ENCODE measurements at places on chromosomes 11 and 22. TPM values are rescaled to one million over a fixed set of nuclear protein-coding genes. Genes with fewer than 3 reads are reported as not detected.

Gene FGF3
- total RNA-seq: not detected

Gene OR6T1
- total RNA-seq: not detected

Gene OSBP
- 40.8 TPM for total RNA-seq

Gene TMA7B
- not detected for total RNA-seq

Gene CLCF1
- total RNA-seq: 7.7 TPM

Gene OR8G5
- not detected for total RNA-seq

Gene NLRP6
- not detected for total RNA-seq

Gene PNPLA3
- 2.4 TPM for total RNA-seq

Gene KCNJ5
- 0.06 TPM for total RNA-seq

Gene MUC2
- total RNA-seq: not detected

Gene CELSR1
- 1.6 TPM for total RNA-seq

Gene AQP11
- 0.56 TPM for total RNA-seq

Gene GLB1L3
- not detected for total RNA-seq

Gene KIRREL3
- not detected for total RNA-seq

Gene FOLR3
- total RNA-seq: 0.13 TPM

Gene MPEG1
- under 0.01 TPM for total RNA-seq

Gene CEND1
- 0.66 TPM for total RNA-seq

Gene GAS2L1
- total RNA-seq: 10.8 TPM

Gene APOA5
- total RNA-seq: not detected

Gene FAM181B
- total RNA-seq: not detected

Gene LRRC74B
- total RNA-seq: not detected

Gene RFPL2
- total RNA-seq: not detected

Gene MUC5AC
- under 0.01 TPM for total RNA-seq

Gene BEST1
- 1.2 TPM for total RNA-seq

Gene TCN1
- under 0.01 TPM for total RNA-seq

Gene BIK
- total RNA-seq: not detected

Gene NPAS4
- not detected for total RNA-seq

Gene CEP126
- 4.2 TPM for total RNA-seq

Gene HYOU1
- 167 TPM for total RNA-seq

Gene APOBEC3H
- total RNA-seq: 1.2 TPM

Gene PGA4
- 0.06 TPM for total RNA-seq

Gene CCND1
- 703 TPM for total RNA-seq

Gene SAA4
- not detected for total RNA-seq

Gene CBLIF
- not detected for total RNA-seq

Gene TRMU
- 28.4 TPM for total RNA-seq

Gene C11orf21
- total RNA-seq: not detected

Gene IRAG1
- total RNA-seq: 73.2 TPM

Gene OR52E8
- total RNA-seq: not detected

Gene MPPED2
- 0.12 TPM for total RNA-seq

Gene MS4A12
- not detected for total RNA-seq

Gene USP2
- total RNA-seq: 0.06 TPM
